ENCODE measurements at places on chromosomes 6 and 20. TPM values are rescaled to one million over a fixed set of nuclear protein-coding genes. Genes with fewer than 3 reads are reported as not detected.

DNA sequence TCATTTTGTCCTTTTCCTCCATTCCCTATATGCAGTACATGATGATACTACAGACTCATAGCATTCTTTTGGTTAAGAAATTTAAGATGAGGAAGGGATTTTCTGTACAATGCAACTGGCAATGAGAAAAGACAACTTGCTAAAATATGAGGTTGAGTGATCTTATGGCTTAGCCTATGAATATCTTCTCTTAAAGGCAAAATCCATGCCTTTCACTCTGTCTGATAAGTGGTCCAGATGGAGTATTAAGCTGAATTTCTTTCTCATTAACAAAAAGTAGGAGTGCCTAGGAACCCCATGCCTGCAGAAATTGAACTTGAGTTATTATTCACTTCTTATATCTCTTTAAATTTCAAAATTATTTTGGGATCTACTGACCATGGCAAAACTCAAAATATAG is 135.3 kb downstream of the GRIK2 start:
- no peak for DNase-seq

DNA sequence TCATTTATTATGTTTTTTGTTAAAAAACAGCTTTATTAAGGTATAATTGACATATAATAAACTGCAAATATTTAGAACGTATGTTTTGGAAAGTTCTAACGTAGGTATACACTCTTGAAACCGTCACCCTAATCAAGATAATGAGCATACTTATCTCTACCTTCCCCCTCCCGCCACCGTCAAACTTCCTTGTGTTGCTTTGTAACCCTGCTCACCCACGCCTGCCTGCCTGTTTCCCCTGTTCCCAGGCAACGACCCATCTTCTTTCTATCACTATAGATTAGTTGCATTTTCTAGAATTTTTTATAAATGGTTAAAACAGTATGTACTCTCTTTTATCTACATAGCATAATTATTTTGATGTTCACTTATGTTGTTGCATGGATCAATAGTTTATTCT is 33.5 kb upstream of the GCLC start:
- no peak for DNase-seq

DNA sequence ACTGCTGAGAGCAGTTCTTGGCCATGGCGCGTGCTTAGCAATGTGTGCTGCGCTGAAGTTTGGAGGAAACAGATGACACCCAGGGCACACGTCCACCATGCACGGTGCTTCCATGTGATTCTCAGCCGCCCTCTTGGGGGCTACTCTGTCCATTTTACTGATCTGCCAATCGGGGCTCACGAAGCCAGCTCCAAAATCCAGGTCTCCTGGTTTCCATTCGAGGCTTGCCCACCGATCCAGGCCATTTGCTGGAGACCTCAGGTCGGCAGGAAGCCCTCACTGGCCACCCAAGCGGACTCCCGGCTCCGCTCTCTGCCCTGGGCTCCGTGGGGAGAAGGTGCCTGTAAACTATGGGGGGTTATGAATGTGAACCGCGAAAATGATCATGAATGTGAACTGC is 11.7 kb upstream of the FRMD1 start:
- DNase-seq, result no peak

GRCh38 chr6:158653577-158654354 is 3.9 kb downstream of the SYTL3 start:
- DNase-seq, result no peak

DNA sequence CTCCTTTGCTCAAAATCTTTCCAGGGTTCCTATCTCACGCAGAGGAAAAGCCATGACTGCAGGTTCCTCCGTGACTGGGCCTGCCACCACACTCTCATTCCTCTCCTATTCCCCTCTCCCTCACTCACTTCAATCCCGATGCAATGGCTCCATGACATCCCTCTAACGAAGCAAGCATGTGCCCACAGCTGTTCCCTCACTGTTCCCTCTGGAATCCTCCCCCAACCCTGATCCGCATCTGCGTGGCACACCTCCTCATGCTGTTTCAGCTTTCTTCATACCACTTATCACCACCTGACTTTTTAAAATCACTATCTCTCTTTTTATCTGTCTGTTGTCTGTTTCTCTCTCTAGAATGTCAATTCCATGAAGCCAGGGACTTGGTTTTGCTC is 25.5 kb downstream of the ANGPT4 start:
- no peak for DNase-seq

SNTA1 gene
- 21.1 TPM for total RNA-seq
